ENCODE measurements at places on chromosomes 4 and X.

GRCh38 chr4:154424810-154425484, 66.7 kb downstream of the DCHS2 start:
- DNase-seq: no peak

DNA sequence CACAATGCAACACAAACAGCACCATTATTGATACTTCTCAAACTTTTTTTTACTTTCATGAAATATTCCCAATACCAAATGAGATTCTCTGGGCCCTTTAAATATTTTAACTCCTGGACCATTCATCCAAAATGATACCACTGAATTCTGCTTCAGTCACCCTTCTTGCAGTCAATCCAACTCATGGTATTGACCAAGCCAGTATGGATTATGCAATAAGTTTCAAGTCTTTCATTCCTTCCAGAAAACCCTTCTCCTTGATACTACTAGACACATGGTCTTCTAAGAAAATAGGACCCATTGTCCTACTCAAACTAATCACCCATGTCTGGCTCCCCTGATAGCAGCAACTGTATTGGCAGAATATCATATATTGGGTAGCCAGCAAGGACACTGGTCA, 23.0 kb downstream of the ZNF721 start:
- no peak for DNase-seq

GRCh38 chrX:9859711-9860555, 73.7 kb downstream of the SHROOM2 start:
- no peak for DNase-seq

DNA sequence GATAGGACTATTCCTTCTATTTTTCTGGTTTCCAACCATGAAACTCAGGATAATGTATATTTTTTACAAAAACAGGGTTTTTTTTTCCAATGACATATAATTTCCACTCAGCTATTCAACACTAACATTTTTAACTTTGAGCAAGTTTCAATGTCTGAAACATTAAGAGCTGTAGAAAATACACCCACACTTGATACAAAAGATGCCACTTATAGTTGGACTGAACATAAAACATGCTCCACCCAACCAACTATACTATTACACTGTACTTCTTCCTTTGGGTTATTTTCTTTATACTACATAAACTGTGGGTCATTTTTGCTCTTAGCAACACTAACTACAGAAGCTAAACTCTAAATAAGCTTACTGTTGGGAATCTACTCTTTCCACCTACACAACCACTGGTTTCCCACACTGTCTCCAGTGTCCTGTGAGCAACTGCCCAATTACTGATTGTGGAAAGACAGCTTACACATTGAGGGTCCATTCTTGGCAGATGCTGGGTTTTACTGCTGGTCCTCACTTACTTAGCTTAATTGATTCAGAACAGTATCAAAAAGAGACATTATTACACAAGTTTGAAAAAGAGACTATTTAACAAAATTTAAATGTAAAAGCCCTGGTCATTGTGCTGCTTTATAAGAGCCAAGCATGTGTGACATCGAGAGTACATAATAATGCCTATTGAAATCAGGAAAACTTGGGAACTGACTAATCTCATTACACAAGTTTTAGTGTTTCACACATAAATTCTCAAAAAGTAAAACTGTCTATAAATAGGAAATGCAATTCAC, 6.3 kb downstream of the AMMECR1 start:
- no peak for DNase-seq

GRCh38 chr4:114694770-114695169, 96.2 kb downstream of the UGT8 start:
- DNase-seq: no peak

DNA sequence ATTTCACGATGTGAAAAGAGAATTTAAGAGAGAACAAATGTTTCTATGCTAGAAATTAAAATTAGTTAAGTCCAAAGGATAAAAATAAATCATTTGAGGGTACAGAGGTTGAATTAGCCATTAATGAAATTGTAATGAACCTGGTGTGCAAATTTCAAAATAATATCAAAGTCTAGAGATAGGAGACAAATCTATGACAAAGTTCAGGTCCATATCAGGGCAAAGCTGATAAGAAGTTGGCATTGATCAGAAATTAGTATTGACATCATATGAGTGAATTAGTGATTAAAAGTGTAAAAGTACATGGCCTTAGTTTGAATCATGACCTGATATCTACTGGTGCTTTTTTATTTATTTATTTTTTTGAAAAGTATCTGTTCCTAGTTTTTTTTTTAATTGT, 33.8 kb upstream of the UGT2A3 start:
- no peak for DNase-seq

- peak; percentile 14 for DNase-seq
Observed at GRCh38 chr4:35934320-35934981, 309.9 kb downstream of the ARAP2 start.

- no peak for DNase-seq
Observed at GRCh38 chr4:86967798-86968197, 33.0 kb downstream of the AFF1 start.

DNA sequence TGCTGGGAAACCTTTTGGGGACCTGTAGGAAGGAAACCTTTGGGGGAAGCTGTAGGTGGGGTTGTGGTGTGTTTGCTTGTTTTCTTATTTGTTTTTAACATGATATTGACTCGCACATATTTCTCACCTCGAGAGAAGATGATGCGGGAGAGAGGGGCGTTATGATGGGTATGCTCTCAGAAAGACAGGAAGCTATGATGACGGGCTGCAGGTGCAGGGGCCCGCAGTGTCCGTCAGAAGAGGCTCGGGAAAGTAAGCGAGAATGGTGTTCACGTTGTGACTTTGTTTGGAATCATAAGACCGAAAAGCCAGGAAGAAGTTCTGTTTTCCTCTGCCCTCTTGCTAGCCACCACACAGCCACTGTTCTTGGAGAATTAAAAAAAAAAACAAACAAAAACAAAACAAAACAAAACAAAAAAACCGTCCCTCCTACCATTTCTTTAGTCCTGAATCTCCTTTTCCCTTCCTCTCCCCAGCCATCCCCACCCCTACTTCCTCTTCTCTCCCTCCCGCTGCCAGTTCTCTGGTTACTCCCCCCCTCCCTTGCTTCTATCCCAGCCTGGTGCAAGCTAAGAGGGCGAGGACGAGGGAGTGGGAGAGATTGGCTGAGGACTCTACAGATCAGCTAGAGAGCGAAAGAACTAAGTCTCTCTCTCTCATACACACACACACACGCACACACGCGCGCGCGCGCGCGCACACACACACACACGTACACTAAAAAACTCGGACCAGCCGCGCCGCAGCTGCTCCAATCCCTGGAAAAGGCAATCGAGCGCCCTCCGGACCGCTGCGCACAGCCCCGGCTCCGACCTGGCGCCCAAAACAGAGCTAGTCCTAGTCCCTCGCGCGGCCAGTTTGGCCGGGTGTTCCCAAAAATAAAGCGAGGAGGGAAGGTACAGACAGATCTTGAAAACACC, at the start of gene BMP3:
TSS of gene BMP3 (plus strand) at position 648 of the 920 bp plus-strand sequence. CDS start 577 bp downstream, outside the sequence.
- peak; percentile 94 for DNase-seq

GRCh38 chr4:86159216-86159615, 200.6 kb downstream of the MAPK10 start:
- no peak for DNase-seq

- no peak for DNase-seq
Observed at GRCh38 chr4:185167234-185167633, 24.2 kb downstream of the SLC25A4 start.

- DNase-seq: no peak
Observed at GRCh38 chrX:135185795-135186443, 14.7 kb upstream of the CT55 start.

GRCh38 chr4:91092398-91092980, 965.3 kb downstream of the CCSER1 start:
- no peak for DNase-seq

GRCh38 chrX:39402158-39402557, 600.9 kb downstream of the MID1IP1 start:
- no peak for DNase-seq

DNA sequence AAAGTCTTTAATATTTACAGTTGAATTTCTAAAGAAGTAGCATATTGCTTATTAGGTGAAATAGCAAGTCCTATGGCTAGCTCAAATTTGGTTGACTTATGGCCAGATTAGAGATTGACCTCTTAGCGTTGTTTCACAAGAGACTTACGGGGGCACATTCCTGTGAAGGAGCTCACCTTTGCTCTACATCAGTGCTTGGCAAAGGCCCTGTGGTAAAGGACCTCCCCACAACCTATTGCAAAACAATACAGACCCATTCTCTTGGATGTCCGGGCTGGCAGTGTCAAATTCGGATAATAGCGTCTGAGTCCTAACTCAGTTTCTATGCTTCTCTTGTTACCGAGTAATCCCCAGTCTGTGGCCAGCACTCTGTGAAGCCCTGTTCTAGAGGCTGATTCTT, 10.9 kb downstream of the PDHA1 start:
- DNase-seq: no peak

GRCh38 chrX:107775000-107775733, 420 bp downstream of the TSC22D3 start:
- no peak for DNase-seq

GRCh38 chrX:48957477-48957826, at the start of gene OTUD5:
TSS of gene OTUD5 (minus strand) at chrX:48957607. CDS start at chrX:48957570, 37 bp downstream.
- DNase-seq: peak; percentile 25

GRCh38 chrX:7689791-7690412, 153.1 kb upstream of the VCX start:
- DNase-seq: no peak

Data from NCI-H187 (cell line).